Activated B cell treated with CpG ODN at 0.5 μM for 24 hours (primary cell): ENCODE measurements at places on chromosomes 3 and 15.

GRCh38 chr15:92625251-92625980 lies 30.2 kb downstream of the FAM174B start:
- no peaks in the 10 kb centered on the region for H3K4me1 ChIP-seq
- no peak overlapping the region for H3K4me3 ChIP-seq
- DNase-seq = no peak
- H3K27me3 ChIP-seq = no peaks in the 10 kb centered on the region

DNA sequence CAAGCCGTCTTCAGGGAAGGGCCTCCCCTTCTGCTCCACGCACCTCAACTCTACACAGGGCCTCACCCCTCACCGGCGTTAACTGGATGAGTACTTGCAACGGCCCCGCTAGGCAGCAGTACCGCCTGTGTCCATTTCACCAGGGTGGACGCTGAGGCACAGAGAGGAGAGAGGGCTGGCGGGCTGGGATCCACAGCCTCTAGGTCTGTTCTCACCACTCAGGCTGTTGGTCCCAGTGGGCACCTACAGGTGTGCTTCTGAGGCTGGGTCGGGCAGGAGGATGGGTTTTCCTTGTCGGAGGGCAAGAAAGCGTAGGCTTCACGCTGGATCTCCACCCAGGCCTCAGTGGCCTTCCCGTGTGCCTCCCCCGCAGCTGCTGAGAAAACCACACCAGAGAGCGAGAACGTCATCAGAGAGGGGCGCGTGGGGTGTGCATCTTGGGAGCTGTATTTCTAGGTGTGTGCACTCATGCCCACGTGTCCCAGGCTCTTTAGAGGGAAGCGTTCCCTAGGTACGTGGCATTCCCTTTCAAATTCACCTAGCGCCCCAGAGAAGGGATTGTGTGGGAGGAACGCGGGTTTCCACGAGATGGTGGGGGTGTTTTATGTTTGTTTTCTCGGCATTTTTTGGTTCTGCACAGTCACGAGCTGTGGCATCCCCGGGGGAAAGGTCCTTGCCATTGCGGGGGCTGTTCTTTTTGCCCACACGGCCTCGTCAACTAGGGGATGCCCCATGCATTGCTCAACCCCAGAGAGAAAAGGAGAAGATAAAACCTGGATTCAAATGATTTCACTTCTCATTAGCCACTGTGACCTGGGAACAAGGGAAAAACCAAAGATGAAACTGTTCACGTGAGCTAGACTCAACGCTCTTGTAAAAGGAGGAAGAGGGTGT lies 67.7 kb downstream of the MGLL start:
- H3K27me3 ChIP-seq = no peaks in the 10 kb centered on the region
- H3K4me1 ChIP-seq = peaks cover 71% of the 10 kb centered on the region
- peak overlapping the region; percentile 90 for H3K27ac ChIP-seq

DNA sequence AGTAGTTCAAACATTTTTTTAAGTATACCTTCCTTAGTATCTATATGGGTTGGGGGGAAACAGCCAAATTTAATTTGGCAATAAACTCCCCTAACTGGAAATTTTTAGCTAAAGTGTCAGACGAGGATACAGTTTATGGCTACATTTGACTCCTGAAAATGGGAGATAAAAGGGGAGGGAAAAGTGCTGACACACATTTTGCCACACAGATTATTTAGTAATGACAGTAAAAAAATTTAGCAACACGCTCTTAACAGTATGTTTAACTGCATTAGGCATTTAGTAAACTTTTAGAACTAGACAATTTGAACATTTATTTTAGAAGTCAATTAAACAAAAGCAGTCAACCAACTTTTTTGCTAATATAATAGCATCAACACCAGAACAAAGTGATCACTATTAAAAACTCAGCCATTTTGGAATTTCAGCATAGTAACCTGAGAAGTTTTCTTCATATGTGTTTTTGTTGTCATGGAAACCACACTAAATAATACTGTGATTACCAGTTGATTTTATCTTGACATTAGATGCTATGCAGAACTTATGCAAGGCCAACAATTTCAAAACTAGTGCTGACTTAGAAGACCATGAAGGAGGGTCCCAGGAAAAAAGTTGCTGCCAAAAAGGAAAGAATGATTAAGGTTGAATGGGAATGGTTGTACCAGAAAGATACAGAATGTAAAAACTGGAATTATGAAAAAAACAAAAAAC lies 47.0 kb upstream of the TFG start:
- no peaks in the 10 kb centered on the region for H3K36me3 ChIP-seq
- no peak overlapping the region for H3K4me3 ChIP-seq
- no peak for DNase-seq
- H3K27me3 ChIP-seq = peaks cover 14% of the 10 kb centered on the region
- no peak overlapping the region for H3K27ac ChIP-seq
- no peaks in the 10 kb centered on the region for H3K4me1 ChIP-seq

DNA sequence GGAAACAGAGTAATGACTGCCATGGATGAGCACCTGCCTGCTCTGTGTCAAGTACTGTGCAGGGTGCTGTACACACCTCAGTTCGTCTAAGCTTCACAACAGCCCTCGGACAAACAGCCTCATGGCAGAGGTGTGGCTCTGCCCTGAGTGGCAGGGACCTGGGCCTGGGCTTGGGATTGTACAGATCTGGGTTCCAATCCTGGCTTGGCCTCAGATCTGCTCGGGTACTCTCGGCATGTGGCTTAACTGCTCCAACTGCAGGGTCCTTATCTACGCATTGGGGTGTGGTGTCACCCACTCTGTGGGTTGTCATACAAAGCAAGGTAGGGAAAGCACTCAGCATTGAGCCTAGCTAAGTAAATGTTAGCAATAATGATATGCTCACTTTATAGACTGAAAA lies 46.6 kb upstream of the SEC13 start:
- H3K27ac ChIP-seq = no peak overlapping the region
- H3K4me1 ChIP-seq = peaks cover 4% of the 10 kb centered on the region
- no peaks in the 10 kb centered on the region for H3K27me3 ChIP-seq
- H3K36me3 ChIP-seq = no peaks in the 10 kb centered on the region
- H3K4me3 ChIP-seq = no peak overlapping the region
- no peak for DNase-seq

GRCh38 chr3:177340243-177340830 lies 143.1 kb upstream of the TBL1XR1 start:
- no peak for DNase-seq
- H3K4me1 ChIP-seq = peaks cover 67% of the 10 kb centered on the region
- H3K4me3 ChIP-seq = no peak overlapping the region
- peak overlapping the region; percentile 41 for H3K27ac ChIP-seq
- H3K36me3 ChIP-seq = no peaks in the 10 kb centered on the region
